Endothelial cell (in vitro differentiated cells): ENCODE measurements at places on chromosomes 2 and 18.

DNA sequence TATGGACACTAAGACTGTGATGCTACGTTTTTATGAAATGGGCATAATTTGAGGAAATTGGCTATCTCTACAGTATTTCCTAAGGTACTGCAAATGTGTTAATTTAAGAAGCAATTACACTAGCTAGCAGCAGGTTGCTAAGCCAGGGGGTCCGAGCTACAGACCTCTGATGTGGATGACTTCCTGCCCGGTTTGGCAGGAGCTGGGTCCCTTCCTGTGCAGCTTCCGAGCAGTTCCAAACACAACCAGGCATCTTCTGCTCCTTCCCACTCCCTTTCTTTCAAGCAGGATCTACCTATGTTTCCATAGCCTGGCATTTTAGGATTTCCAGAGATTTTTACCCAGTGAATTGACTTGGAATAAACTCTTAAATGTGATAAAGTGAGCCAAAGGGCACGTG is 55.7 kb downstream of the SCN2A start:
- DNase-seq = no peak

GRCh38 chr2:63242747-63243146 is 192.1 kb downstream of the OTX1 start:
- DNase-seq = no peak

DNA sequence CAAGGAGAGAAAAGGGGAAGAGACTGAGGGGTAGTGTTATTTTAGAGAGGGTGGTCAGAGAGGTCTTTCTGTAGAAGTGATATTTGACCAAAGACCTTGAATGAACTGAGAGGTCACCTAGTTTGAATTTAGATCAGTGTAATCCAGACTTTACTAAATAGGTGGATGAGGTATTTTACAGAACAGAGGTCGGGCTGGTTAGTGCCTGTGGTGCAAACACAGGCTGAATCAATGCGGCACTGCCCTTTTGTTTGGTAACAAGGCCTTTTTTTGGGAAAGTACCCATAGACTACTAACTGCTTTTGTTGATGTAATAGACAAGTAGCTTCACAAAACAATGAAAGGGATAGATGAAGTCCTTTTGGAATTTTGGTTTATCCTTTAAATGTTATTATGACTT is 15.9 kb downstream of the RAPGEF4 start:
- no peak for DNase-seq

- no peak for DNase-seq
Observed at GRCh38 chr2:199798831-199799580, 52.0 kb downstream of the FTCDNL1 start.

- peak; percentile 59 for DNase-seq
Observed at GRCh38 chr2:227472265-227473121, 537 bp downstream of the AGFG1 start.

DNA sequence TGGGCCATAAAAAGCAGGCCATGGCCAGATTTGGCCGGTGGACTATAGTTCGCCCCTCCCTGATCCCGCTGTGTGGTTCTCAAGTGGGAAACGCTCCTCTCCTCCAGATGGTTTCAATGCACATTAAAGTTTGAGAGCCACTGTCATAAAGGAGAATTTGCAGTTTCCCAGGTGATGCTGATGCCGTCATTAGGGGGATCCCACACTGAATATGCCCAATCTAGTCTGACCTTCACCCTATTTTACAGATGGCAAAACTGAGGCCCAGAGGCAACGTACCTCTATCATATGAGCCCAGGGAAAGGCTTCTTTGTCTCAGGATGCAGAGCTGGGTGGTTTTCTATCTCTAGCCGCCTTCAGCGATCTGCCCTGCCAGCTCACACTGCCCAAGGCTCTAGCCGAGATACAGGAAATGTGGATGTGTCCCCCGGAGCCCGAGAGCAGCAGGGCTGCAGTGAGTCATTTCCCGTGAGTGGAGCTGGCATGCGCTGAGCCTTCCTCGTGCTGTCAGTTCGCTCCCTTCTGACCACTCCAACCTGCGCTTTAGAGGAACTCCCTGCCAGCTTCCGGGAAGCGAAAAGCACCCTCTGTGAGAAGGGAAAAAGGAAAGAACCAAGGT is 116.2 kb downstream of the SMAD7 start:
- DNase-seq = peak; percentile 51

DNA sequence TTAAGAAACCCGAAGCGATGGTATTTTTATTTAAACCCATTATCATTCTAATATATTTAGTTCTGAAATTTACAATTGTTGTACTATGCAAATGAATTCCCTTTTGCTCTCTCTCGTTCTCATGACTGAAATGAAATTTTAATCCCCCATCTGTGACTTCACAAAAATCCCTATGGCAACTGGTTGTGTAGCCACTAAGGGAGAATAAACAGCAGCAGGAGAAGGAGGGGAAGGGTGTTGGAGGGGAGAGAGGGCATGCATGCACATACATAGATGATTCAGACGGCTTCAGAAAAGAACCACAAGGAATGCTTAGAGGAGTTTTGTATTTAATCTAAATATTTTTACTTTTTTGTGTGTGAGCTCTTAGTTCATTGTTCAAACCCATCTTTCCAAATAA is 36.8 kb downstream of the CPS1 start:
- DNase-seq = no peak

DNA sequence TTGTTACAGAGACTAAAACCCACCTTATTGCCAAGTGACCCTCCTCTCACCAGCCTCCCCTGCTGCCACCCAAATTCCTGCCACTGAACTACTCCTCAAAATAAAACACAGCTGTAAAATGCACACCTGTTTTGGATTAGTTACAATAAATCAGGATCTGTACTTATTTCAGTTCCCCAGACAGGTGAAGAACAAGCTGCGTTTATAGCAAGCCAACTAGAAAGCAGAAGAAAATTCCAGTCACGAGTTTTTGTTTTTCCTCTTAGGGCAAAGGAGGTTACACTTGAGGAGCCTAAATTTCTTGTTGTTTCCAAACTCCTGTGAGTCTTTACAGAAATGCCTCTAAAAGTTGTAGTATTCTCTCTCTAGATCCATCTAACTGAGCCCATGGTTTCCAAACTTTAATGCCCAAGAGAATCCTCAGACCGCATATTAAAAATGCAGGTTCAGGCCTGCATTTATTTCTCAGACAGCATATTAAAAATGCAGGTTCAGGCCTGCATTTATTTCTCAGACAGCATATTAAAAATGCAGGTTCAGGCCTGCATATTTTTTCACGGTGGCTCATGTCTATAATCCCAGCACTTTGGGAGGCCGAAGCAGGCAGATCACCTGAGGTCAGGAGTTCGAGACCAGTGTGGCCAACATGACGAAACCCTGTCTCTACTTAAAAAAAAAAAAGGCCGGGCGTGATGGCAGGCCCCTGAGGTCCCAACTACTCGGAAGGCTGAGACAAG is 62.2 kb downstream of the ALPK2 start:
- DNase-seq = no peak

- DNase-seq = no peak
Observed at GRCh38 chr2:204268971-204269370, 276.3 kb upstream of the PARD3B start.

- no peak for DNase-seq
Observed at GRCh38 chr2:25566694-25567093, 106.7 kb downstream of the DTNB start.

GRCh38 chr18:12811191-12811950 is 72.7 kb downstream of the PTPN2 start:
- DNase-seq = no peak

DNA sequence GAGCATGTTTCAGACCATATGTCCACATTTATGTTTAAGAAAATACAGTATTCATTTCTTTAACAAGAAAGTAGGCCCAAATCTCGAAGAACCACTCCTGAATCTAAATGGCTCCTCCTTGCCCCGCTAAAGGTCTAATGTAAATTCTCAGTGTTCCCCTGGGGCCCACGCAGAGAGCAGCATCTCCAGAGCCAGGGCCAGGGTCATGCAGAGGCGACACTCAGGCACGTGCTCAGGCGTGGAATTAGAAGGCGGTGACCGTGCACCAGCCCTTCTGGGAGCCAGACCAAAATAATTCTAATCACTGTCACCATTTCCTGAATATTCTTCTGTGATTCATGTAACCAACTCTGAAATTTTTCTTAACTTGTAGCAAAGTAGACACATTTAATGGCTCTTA is 68.3 kb upstream of the MYT1L start:
- DNase-seq = no peak

DNA sequence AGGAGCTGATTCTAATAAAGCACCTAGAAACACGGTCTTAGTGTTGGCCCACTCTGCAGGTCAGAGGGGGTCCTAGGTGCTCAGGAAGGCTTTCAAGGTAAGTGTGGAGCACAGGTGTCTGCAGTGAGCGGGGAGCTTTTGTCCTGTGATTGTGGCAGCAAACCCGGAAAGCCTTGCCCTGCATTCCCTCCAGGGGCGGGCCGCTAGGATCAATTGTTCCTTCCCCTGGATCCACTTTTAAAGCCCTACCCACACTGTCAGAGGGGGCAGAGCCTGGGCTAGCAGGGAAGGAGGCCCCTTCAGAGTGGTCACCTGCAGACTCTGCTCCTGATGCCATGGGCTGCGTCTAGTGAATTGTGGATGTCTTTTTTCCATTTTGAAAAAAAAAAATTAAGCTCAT is 176.0 kb downstream of the CTIF start:
- DNase-seq = no peak

DNA sequence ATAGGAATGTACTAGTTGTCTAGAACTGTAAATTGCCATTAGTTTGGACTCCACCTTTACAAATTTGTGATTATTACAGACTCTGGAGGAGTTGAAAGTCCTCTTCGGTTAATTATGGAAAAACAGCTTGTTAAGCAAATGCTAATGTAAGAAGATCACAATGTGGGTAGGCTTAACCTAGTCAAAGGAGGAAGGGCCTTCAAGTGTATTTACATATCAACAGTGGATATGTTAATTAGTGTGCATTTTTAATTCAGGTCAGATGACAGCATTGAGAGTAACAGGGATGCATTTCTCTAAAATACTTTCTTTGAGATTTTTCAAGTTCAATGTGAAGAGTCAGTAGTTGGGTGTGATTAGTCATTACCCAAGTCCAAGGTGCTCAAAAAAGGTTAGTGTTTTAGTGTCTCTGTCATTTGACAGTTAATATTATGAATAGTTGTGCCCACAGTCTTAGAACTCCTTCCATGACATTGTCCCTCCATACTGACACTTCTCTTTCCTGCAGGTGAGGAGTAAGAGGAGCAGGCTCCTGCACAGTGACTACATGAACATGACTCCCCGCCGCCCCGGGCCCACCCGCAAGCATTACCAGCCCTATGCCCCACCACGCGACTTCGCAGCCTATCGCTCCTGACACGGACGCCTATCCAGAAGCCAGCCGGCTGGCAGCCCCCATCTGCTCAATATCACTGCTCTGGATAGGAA is 28.0 kb downstream of the CD28 start:
- DNase-seq = no peak

- DNase-seq = no peak
Observed at GRCh38 chr18:74902147-74902455, 304.4 kb downstream of the ZNF407 start.

DNA sequence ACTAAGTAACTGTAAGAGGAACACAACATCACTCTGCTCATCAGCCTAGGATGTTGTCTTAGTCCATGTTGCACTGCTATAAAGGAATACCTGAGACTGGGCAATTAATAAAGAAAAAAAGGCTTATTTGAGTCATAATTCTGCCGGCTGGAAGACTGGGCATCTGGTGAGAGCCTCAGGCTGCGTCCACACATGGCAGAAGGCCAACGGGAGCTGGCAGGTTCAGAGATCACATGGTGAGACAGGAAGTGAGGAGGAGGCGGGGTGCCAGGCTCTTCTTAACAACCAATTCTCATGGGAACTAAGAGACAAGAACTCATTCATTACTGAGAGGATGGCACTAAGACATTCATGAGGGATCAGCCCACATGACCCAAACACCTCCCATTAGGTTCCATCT is 46.8 kb downstream of the EPG5 start:
- no peak for DNase-seq

DNA sequence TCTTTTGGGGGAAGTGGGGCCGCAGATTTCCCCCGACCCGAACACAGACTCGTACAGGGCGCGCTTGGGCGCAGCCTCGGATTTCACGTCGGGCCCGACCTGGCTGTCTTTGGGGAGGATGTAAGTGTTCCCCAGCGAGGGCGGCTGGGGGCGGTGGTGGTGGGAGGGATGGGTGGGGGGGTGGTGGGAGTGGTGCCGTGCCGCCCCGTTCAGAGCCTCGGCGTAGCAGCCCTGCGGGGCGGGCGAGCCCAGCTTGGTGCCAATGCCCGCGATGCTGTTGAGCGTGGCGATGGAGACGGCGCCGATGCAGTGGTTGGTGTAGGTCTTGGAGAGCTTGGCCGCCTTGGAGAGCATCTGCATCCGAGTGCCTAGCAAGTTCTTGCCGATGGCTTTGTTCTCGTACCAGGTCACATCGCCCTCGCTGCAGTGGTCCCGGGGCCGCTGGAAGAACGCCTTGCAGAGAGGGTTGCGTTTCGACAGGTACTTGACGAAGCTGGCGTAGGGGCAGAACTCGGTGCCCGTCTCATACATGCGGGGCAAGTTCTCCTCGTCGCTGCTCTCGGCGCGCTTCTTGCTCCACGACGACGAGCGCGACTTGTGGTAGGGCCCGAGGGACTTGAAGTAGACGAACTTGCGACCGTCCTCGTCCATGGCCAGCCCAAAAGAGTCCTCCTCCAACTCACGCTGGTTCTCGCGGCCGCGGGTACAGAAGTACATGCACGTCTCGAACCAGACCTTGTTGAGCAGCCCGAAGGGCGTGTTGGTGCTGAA is 1.3 kb downstream of the KCTD1 start:
- DNase-seq = peak; percentile 10

DNA sequence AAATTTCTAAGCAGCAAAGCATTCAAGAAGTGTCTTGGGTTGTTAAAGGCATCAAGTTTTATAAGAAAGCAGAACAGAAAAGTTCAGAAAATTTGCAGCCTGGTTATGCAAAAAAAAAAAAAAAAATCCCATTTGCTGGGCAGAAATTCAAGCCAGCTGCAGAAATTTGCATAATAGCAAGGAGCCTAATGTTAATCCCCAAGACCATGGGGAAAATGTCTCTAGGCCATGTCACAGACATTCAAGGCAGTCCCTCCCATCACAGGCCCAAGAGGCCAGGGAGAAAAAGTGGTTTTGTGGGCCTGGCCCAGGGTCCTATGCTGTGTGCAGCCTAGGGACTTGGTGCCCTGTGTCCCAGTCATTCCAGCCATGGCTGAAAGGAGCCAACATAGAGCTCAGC is 269.0 kb upstream of the SLC39A10 start:
- DNase-seq = no peak

- no peak for DNase-seq
Observed at GRCh38 chr2:86562485-86562921, 740 bp downstream of the CHMP3 start.

- no peak for DNase-seq
Observed at GRCh38 chr2:61878761-61879160, 9.7 kb downstream of the CCT4 start.

DNA sequence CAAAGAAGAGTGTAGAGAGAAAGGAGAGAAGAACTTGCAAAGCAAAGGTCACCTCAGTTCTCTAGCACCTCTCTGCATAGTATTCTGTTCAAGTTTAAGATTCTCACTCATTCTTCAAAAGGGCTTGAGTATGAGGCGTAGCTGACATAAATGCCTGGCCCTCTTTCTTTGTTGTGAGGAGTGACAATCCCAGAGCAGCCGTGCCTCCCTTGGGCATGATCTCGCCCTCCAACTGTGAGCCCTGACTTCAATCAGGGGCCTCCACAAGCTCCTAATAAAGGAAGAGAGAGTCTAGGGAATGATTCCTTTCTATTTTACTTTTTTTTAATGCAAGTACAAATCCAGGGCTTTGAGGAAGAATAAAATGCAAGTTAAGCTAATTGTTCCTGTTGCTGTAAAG is 402.7 kb downstream of the LRP1B start:
- DNase-seq = no peak
